ENCODE measurements at places on chromosomes 6 and 20.

GRCh38 chr6:56540232-56541029, 102.3 kb downstream of the DST start:
- no peak for DNase-seq

DNA sequence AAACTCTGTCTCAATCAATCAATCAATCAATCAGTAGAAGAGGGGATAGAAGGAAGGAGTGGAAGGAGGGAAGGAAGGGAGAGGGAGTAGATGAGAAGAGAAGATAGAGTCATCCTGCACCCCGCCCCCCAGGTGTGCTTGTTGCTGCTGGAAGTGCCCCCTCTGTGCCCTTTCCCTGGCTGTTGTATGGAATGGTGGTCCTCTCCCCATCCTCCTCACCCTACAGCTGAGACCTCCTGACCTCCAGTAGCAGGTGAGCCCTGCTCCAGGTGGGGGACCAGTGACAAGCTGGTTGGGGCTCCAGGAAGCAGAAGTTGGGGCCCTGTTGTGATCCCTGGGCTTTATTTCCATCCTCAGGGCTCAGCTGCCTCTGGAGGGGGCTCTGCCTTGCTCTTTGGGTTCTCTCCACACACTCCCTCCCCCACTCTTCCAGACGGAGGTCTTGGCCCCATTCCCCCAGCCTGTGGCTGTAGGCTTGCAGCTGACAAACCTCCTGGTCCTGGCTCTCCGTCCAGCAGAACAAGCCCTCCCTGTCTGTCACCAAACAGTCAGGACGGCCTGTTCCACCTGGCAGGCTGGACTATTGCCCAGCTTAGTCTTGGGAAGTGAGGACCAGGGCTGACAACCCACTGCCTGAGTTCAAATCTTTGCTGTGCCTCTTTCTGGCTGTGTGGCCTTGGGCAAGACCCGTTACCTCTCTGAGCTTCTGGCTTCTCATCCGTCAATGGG, 26.0 kb upstream of the SCRT2 start:
- DNase-seq = no peak

- DNase-seq = no peak
Observed at GRCh38 chr6:11384531-11385309, 152.3 kb upstream of the NEDD9 start.

- no peak for DNase-seq
Observed at GRCh38 chr6:138564170-138564721, 65.0 kb upstream of the NHSL1 start.

DNA sequence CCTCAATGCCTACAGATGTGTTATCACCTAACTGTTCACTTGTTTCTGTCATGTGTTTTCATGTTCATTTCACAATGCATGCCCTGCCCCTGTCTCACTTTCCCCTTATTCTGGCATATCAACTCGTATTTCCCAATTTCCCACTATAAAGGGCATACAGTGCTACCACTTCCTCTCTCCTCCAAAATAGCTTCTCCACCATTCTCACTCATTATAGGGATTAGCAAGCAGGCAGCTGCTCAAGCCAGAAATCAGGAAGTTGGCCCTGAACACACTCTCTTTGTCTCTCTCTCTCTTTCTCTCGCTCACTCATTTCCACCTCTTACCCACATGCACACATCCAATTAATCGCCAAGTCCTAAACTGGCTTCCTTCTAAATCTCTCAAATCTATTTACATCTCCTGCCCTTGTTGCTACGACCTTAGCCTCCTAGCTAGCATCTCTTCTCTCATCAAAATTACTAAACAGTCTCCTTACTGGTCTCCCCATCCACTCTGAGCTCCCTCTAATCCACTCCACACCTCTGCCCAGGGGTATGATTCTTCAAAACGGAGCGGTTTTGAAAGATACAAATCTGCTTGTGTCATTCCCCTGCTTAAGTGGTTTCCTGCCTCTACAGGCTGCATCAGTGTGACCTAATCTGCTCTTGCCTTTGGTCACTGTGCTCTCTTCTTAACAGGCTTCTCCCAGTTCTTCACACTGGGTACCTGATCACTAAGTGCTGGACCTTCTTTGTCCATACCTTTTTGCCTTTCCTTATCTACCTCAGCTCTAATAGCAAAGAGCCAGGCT, 196.2 kb downstream of the BTBD9 start:
- DNase-seq = no peak

DNA sequence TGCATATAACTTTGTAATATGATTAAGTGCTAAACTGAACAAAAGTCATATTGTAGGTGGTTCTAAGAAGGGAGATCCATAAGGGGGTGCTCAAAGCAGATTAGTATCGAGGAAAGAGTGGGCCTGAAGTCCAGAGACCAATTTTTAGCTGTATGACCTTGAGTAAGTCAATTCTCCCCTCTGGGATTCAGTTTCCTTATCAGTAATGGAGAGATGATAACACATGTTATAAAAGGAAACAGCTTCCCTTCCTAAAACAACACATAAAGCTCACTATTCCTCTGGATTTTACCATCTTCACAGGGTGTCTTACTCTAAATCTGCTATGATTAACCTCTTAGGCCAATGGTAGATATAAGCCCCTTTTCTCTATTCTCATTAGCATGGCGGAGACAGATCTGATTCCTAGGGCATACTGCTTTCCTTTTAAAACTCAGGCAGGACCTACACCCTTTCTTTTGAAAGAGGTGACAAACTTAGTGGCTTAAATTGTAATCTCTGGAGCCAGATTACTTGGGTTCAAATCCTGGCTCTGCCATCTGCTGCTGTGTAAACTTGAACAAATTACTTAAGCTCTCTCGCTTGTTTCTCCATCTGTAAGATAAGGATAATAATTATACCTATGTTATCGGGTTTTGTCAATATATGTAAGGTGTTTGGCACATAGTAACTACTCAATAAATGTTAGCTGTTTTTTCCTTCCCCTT, 39.5 kb downstream of the ACSS2 start:
- no peak for DNase-seq

DNA sequence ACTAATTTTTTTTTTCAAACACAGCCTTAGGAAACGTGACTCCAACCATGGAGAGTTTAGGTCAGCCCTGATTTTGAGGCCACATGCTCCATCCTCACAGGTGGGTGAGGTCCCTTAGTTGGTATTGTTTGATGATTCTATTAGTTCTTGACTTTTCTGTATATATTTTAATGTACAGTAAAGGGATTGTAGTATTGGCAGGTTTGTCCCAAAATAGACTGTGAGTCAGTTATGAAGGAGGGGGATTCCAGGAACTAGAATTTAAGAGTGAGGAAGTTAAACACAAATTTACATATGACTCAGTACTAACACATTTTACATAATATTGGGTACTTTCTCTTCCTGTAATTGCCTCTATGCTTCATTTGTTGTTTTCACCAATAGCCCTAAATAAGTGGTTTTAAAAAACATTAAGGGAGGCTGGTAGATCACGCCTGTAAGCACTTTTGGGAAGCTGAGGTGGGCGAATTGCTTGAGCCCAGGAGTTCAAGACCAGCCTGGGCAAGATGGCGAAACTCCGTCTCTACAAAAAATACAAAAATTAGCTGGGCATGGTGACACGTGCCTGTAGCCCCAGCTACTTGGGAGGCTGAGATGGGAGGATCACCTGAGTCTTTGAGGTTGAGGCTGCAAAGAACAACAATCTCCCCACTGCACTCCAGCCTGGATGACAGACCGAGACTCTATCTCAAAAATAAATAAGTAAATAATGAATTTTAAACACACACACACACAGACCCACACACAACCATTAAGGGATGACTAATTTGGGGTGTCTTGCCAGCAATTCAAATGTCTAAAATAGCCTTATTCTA, 81.8 kb downstream of the SGK1 start:
- DNase-seq = no peak

DNA sequence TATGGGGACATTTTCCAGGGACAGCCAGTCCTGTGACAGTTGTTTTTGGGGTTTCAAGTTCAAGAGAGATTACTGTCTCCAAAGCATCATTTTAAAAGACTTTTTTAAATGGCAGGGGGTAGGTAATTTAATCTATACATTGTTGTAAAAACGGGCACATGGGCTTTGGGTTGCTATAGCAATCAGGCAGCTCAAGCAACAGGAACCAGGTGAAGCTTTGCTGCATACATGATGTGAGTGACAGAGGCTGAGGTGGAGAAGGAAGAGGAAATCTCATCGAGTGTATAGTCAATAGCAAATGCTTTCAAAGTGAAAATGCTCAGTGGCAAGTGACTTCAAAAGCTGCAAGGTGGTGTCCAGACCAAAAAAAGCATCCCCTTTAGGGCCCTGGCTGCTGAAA, 277.4 kb upstream of the JAG1 start:
- DNase-seq = no peak

DNA sequence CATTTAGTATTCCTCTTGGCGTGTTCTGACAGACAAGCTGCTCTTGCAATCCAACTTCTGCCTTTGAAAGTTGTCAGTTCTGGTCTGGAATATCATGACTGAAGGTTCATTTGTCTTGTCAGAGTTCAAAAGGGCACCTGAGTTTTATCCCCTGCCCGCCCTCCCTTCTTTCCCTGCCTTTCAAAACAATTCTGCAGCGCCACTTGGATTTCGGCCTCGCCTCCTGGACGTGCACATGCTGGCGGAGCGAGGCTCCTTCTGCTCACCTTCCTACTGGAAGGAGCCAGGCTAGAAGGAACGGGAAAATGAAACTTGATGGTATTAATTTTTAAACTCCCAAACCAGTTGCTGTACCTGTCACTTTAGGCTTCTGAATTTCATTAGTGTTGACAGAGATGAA, 55.7 kb upstream of the HDGFL1 start:
- no peak for DNase-seq

GRCh38 chr6:111061508-111061907, 25.8 kb upstream of the SLC16A10 start:
- DNase-seq = no peak

DNA sequence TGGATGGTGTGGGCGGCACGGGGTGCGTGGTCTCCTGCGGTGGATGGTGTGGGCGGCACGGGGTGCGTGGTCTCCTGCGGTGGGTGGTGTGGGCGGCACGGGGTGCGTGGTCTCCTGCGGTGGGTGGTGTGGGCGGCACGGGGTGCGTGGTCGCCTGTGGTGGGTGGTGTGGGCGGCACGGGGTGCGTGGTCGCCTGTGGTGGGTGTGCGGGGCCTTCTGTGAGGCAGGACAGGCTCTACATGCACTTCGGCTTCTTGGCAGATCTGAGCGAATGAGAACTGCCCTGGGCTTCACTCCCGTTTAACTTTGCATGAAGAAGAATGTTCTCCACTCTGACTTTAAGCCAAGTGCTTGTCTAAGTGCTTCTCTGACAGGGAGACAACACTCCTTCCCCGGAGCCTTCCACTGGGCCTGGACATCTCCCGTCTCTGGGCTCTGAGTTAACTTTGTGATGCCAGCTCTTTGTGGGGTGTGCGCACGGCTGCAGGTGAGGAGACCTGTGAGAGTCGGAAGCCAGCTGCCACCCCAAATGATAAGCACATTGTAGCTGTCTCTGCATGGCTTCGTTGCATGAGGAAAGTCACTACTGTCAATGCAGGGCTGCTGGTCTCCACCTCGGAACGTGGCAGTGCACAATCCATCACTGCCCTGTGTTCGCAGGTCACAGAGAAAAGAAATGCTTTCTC, 244.8 kb downstream of the DLL1 start:
- no peak for DNase-seq

GRCh38 chr6:21263531-21264287, 329.8 kb upstream of the SOX4 start:
- no peak for DNase-seq

DNA sequence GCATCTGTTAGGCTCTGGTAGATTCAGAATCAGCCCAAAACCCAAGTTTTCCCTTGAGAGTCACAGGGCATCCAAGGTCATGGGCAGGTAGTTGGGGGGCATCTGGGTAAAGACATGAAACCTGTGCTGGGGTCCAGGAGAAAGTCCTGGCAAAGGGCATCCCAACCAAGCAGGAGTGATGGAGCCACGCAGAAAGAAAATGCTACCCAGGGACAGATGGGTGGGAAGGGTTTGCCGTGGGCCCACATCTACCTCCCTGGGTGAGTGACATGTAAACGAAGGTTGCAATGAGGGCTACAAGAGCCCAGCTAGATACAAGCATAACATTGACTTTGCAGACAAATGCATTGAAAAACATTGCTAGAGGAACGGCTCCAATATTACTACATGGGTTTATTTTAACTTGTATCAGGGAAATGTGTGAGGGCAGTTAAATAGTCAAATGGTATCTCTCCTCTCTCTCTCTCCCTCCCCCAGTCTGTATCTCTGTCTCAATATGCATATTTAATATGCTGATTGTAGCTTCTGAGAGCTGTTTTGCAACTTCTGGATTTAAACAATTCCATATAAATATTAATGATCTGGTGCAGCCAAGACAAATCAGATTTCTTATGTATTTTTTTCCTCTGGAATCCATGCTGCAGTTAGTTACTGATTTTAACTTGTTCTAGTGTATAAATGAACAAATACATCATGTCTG, 135.7 kb downstream of the SYNDIG1 start:
- DNase-seq = no peak
